Calu3 (cell line): ENCODE measurements at places on chromosomes 12 and 14. TPM values are rescaled to one million over a fixed set of nuclear protein-coding genes. Genes with fewer than 3 reads are reported as not detected.

HPD gene
- total RNA-seq: not detected in 2 replicates

SMIM41 gene
- total RNA-seq: not detected in 2 replicates

POTEM gene
- total RNA-seq: not detected in 2 replicates

- DNase-seq: no peak
- no peak overlapping the region for H3K4me3 ChIP-seq
- no peaks in the 10 kb centered on the region for H3K27me3 ChIP-seq
- no peak overlapping the region for H3K27ac ChIP-seq
- no peaks in the 10 kb centered on the region for H3K4me1 ChIP-seq
These were observed 150.8 kb downstream of the HELB start for GRCh38 chr12:66453120-66453519.

DNA sequence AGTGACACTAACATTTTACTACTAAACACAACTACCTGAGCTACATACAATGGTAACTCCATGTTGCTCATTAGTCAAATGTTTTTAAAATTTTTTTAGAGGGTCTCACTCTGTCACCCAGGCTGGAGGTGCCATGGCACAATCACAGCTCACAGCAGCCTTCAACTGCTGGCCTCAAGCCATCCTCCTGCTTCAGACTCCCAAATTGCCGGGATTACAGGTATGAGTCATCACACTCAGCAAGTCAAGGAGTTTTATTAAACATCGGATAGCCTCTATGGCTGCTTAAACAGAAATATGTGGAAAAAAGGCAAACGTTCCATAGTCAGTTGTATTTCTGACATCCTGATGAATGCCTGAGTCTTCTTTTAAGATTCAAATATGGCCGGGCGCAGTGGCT lies 11.1 kb upstream of the NPFF start:
- H3K4me3 ChIP-seq: no peak overlapping the region
- no peaks in the 10 kb centered on the region for H3K4me1 ChIP-seq
- peaks cover 10% of the 10 kb centered on the region for H3K36me3 ChIP-seq
- no peak overlapping the region for H3K27ac ChIP-seq

GRCh38 chr12:48973941-48974673 lies 2.6 kb upstream of the WNT10B start:
- H3K27ac ChIP-seq: no peak overlapping the region
- H3K4me3 ChIP-seq: no peak overlapping the region
- DNase-seq: peak; percentile 31
- H3K4me1 ChIP-seq: peaks cover 34% of the 10 kb centered on the region

DNA sequence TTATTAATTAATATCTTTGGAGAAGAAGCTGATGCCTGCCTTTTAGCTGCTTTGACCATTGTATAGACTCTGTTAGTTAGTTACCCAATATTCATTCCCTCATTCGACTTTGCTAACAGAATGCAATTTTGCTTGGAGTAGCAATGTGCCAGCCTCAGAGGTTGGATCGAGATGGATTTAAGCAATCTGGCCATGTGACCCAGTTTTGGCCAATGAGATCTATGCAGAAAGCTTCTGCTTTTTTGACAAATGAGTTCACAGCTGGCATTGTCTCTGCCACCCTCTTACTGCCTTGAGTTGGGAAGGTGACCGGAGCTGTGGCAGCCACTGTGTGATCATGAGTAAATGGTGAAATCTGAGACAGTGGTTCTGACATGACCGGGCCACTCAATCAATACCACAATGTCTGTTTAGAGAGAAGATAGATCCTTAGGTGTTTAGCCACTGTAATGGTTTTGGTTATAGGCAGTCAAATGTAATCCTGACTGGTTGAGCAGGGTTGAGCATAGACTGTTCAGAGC lies 74.9 kb upstream of the MED13L start:
- H3K4me1 ChIP-seq: no peaks in the 10 kb centered on the region
- no peak overlapping the region for H3K4me3 ChIP-seq
- no peak overlapping the region for H3K27ac ChIP-seq
- no peaks in the 10 kb centered on the region for H3K36me3 ChIP-seq
- no peak for DNase-seq
- H3K27me3 ChIP-seq: peaks cover 13% of the 10 kb centered on the region

GRCh38 chr12:17456486-17456885 lies 633.5 kb downstream of the RERGL start:
- H3K36me3 ChIP-seq: no peaks in the 10 kb centered on the region
- DNase-seq: no peak
- H3K4me3 ChIP-seq: no peak overlapping the region

DNA sequence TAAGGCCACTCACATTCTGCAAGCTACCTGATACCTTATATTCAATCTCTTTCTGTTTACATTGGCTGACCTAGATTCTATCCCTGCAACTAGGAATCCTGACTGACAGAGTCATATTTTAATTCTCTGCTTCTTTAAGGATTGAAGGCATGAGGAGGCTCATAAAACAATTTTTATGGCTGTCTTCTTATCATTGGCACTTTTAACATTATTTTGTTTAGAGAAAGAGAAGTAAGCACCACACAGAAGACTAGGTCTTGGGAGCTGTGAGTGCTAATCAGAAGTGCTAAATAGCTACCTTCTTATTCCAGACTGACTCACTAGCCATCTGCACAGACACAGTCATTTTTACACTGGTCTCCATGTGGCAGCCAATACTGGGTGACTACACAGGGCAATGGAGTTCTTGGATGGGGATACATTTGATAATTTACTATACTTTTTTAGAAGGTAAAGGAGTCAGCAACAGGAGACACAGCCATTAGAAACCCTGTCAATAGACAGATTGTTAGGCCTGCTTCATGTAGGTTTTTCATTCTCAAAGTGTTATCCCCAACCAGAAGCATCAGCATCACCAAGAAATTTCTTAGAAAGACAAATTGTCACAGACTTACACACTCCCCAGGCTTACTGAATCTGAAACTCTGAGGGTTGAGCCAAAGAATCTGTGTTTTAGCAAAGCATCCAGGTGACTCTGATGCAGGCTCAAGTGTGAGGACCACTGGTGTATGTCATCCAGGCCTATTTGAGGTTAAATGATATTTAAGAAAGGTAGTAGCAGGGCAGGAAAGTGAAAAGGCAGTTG lies 214.1 kb downstream of the DUSP6 start:
- no peaks in the 10 kb centered on the region for H3K36me3 ChIP-seq
- no peak for DNase-seq
- H3K27ac ChIP-seq: no peak overlapping the region
- no peaks in the 10 kb centered on the region for H3K27me3 ChIP-seq

- H3K27ac ChIP-seq: no peak overlapping the region
- H3K4me1 ChIP-seq: peaks cover 65% of the 10 kb centered on the region
- no peak overlapping the region for H3K4me3 ChIP-seq
- no peaks in the 10 kb centered on the region for H3K27me3 ChIP-seq
- no peak for DNase-seq
These were observed 69.7 kb downstream of the DCAF5 start for GRCh38 chr14:69083181-69083580.

- H3K4me1 ChIP-seq: peaks cover 63% of the 10 kb centered on the region
- H3K27ac ChIP-seq: peak overlapping the region; percentile 17
- no peak overlapping the region for H3K4me3 ChIP-seq
- H3K36me3 ChIP-seq: peaks cover 13% of the 10 kb centered on the region
These were observed 81.6 kb downstream of the ITPK1 start for GRCh38 chr14:93033983-93034670.

- no peak for DNase-seq
- H3K4me3 ChIP-seq: no peak overlapping the region
- no peaks in the 10 kb centered on the region for H3K4me1 ChIP-seq
- H3K27ac ChIP-seq: no peak overlapping the region
- peaks cover 75% of the 10 kb centered on the region for H3K27me3 ChIP-seq
- no peaks in the 10 kb centered on the region for H3K36me3 ChIP-seq
These were observed 145.7 kb downstream of the NUAK1 start for GRCh38 chr12:105992849-105993740.

GRCh38 chr12:24479131-24479530 lies 469.8 kb downstream of the BCAT1 start:
- no peak overlapping the region for H3K27ac ChIP-seq
- H3K4me3 ChIP-seq: no peak overlapping the region
- H3K4me1 ChIP-seq: peaks cover 12% of the 10 kb centered on the region
- DNase-seq: no peak
- H3K36me3 ChIP-seq: no peaks in the 10 kb centered on the region
